ENCODE measurements at places on chromosomes 5 and 9.
A peak's percentile ranks its signal among the peaks of the same experiment; 100 is the strongest.

- no peak for DNase-seq
Measured at GRCh38 chr9:113958556-113958955, 82.4 kb downstream of the ZNF618 start.

DNA sequence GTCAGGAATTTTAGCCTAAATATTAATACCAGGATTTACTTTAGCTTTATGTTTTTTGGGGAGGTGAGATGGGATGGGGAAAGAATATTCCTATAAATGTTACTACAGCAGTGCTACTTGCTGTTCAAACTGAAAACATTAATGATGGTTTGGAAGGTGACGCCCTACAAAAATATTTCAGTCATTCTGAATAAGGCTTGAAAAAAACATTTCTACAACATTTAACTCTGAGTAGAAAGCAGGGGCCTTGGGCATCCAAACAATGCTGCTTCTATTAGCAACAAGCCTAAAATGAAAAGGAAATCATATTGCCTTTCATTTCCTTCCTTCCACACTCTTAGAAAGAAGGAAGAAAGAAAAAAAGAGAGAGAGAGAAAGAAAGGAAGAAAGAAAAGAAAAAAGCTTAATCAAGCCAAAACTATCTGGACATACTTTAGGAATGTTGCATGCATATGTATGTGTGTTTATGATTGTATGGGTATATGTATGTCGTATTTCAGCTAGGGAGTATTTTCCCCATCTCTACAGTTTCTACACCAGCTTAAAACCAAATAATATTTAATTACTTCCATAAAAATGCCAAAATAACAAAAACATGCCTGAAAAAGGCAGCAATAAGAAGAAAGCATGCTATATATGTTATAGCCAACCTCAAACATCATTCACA lies 16.3 kb upstream of the DAB2 start:
- peak; percentile 34 for DNase-seq

DNA sequence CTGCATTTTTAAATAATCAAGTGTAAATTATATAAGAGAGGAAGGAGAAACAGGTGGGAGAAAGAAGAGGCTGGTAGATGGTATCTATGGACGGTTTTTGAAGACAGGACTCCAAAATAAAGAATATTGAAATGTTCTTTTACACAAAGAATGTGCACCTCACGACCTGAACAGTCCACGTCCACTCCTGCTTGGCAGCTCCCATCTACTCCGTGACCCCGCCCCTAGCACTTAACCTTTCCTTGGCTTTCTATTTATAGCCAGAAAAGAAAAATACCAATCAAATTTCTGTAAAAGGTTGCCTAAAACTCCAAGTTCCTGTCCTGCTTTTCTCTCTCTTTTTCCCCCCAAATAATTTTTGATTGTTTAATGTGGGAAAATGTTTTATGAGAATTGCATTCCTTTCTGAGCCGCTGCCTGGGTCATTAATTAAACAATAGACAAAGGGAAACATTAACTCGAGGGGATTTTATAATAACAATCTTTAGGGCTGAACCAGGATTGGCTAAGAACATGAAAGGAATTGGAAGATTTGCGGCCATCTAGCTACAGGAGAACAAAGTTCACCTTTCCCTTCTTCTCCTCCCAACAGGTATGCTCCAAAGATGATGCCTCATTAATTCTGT lies 173.6 kb upstream of the MAP3K1 start:
- no peak for DNase-seq

GRCh38 chr9:93221044-93221443 lies 37.1 kb downstream of the WNK2 start:
- no peak for DNase-seq
